NCI-H2171 (cell line): ENCODE measurements at places on chromosomes 11 and 22.
A peak's percentile ranks its signal among the peaks of the same experiment; 100 is the strongest.

- no peak for DNase-seq
Observed at GRCh38 chr11:85742873-85743275, 56.9 kb upstream of the CCDC89 start.

DNA sequence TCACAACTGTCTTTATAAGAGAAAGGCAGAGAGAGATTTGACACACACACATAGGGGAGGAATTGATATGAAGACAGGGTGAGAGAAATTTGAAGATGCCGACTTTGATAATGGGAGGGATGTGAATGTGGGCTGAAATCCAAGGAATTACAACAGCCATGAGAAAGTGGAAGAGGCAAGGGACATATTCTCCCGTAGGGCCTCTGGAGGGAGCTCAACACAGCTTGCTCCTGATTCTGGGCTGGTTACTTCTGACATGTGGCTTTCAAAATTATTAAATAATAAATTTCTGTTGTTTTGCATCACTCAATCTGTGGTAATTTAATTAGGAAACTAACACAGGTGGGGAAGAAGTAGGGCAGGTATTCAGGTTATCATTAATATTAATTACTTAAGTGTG lies 282.9 kb downstream of the LUZP2 start:
- DNase-seq = no peak

- no peak for DNase-seq
Observed at GRCh38 chr11:16292167-16292859, 64.0 kb downstream of the SOX6 start.

DNA sequence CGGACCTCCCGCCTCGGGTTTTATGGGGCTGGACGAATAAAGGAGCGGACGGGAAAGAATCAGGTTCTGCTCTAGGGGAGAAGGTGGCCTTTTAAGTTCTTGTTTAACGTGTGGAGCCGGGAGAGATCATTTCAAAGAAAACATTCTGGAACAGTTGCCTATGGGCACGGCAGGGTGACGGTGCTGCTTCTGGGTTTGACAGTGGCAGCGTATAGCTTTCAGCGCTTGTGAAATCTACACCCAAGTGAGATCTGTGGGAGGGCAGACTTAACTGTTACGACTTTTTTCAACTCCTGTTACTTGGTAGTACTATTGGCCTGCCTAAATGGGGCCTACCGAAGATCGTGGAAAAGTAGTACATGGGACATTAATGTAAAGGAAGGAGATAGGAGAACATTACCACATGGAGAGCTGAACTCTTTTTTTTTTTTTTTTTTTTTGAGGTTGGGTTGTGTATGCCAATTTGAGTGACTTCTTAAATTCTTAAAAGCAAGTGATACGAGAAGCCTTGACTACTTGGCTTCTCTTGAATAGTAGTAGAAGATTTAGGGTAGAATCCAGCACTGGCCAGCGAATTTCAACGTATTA lies 743 bp downstream of the USP47 start:
- peak; percentile 8 for DNase-seq

- no peak for DNase-seq
Observed at GRCh38 chr11:69048031-69048693, 570 bp upstream of the TPCN2 start.

GRCh38 chr11:60371386-60371785 lies 6.9 kb upstream of the MS4A7 start:
- DNase-seq = no peak

GRCh38 chr22:26226538-26227297 lies 57.5 kb downstream of the SEZ6L start:
- no peak for DNase-seq

DNA sequence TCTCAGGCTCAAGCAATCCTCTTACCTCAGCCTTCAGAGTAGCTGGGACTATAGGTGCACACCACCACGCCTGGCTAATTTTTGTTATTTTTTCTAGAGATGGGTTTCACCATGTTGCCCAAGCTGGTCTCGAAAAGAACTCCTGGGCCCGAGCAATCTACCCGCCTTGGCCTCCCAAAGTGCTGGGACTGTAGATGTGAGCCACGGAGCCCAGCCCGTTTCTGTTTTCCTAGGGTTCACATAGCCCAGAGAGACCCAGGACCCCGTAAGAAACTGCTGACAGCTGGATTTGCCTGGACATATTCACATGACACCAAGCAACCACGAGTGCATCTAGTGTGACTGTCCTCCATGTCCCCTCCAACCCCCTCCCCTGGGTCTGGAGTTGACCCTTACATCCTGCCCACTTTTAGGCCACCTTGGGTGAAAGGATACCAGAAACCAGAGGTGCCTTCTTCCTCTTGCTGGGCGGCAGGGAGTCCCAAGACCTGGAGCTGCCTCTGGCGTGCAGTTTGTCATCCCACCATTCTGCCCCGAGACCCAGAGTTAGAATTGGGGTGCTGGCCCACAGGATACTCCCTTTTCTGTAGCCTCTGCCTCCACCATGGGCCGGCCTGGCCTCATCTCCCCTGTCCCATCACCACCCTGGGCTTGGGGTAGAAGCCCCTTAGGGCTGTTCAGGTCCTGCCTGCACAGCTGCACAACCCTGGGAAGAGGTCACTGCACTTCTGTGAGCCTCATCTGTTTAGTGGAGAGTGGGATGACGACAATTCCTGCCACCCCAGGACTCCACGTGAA lies 3.7 kb upstream of the RIN1 start:
- DNase-seq = no peak

- DNase-seq = no peak
Observed at GRCh38 chr22:24437741-24438328, 10.4 kb downstream of the ADORA2A start.

DNA sequence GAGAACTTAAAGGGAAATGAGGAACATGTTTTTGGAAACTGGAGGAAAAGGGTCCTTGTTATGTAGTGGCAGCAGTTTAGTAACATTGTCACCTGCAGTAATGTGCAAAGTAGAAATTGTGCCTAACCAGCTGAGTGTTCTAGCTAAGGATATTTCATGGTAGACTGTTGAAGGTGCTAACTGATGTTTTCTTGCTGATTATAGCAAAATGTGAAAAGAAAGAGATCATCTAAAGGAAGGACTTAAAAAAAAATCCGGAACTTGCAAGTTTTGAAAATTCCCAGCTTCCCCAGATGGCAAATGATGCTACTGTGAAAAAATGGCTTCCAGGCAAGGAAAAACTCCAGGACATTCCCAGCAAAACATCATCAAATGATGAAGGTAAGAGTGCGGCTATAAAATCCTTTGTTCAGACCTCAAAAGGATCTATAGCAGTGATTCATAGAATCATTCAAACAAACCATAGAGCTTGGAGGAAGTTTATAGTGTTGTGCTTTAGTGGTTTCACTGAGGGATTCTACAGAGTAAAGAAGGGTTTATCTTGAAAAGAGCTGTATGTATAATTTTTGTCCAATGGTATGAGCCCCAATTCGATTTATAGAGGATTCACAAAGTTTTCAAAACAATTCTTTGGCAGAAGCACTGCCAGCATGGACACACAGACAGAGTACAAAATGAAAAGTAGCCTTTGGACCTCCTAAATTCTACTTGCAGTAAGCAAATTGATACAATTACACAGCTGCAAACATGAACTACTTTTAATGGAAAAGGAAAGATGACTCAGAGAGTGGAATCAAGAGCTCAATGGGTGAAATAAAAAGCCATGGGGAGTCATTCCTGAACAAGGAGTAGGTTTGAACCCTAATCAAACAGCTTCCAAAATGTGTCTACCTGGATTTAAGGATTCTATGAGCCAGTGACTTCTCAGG lies 4.3 kb upstream of the TRIM44 start:
- no peak for DNase-seq

DNA sequence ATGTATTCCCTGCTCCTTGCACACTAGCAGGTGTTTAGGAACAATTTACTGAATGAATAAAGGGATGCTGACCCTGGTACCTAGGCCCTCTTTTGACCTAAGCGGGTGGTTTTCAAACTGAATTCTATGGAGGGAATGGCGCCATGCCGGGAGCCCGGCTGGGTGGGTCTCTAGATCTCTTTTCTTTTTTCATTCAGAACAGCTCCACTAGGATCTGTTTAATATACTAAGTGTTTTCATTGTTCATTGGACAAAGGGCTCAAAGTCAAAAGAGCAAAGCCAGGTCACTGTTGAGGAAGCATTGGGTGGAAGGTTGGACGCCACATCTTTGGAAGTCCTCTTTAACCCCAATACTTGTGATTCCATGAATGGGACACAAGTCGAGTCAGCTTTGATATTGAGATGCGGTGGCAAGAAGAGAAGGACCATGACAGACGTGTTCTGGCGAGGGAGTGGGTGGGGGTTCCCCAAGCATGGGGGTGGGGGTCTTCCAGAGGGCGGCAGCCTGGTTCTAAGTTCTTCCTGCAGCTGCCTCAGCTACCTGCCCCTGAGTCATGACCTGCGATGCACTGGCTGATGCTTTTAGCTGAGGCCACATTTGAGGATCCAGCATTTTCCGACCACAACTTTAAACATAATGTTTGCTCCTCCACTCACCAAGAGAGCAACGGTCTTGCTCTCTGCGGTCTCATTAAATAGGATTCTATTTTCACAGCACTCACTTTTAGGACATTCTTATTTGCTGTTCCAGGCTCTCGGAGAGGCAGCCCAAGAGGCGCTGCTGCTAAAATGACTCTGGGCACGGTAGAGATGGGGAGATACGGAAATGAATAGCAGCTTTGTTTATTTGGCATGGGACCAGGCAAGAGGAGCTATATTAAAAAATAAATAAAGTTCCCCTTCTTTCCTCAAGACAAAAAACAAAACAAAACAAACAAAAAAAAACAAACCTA lies 100.6 kb downstream of the FBXO7 start:
- DNase-seq = no peak

GRCh38 chr22:41369424-41369745 lies 12.4 kb upstream of the TEF start:
- peak; percentile 74 for DNase-seq

DNA sequence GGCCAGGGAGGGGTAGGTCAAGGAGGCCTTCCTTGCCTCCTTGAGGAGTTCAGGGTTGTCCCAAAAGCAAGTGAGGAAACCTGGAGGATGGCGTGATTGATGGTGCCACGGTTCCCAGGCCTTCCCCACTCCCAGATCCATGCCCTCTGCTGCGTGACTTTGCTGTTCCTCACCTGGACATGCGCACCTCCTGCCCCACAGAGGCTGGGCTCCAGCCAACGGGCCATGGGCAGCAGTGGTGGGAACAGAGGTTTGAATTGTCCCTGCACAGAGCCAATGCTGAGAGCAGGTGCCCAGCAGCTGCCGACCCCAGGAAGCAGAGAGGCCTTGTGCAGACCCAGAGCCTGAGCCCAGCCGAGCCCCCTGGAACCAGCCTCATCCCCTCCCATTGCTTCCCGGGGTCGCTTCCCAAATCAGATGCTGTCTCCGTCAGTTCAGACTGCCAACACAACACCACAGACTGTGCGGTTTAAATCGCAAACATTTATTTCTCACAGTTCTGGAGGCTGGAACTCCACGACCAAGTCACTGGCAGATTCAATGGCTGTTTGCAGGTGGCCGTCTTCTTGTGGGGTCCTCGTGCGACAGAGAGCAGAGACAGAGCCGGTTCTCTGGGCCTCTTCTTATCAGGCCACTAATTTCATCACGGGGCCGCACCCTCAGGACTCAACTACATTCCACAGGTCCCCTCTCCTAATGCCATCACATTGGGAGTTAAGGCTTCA lies 6.2 kb upstream of the LINC01488 start:
- DNase-seq = no peak

DNA sequence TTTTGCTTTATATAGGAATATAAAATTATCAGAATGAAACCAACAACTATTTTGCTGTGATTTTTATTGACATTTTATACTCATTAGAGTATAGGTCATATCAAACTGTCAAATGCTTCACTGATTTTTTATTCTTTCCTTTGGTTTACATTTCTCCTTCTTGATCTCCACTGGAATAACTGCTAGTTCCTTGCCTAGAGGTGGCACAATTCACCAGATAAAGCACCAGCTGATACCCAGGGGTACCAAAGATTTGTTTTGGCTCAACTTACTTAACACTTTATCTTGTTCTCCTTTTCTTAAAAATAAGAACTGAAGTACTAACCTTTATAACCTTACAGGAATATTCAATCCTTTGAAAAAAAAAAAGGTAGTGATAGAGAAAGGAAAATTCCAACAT lies 725.1 kb upstream of the CHORDC1 start:
- no peak for DNase-seq

GRCh38 chr11:75246671-75247350 lies 6.2 kb downstream of the TPBGL start:
- no peak for DNase-seq

DNA sequence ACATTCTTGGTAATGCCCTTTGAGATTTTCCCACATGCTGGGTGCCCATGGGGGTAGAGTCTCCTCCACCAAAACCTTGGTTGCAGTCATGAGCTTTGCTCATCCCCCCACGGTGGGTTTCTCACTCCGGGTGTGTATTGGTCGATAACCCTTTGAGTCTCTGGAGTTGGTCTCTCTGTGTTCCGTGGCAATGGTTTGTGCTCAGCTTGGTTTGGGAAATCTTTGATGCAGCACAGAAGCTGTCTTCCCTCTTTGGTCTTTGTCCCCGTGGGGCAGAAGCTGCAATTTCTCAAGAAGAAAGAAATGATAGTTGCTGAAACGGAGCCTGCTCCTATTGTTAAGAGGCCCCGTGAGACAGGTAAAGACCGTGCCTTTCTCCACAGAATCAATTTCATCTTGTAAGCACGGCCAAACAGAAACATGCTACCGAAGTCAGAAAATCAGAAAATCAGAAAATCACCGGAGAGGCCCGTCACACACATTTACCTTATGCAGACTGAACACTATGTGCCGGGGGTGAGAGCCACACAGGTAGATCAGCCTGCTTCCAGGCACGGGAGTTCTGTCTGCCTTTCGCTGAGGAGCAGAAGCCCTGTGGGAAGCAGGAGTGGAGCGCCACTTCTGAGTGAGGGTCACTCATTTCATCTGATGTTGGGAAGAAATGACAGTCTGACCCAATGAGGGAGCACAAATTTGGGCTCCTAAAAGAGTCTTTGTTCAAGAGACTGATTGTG lies 186.1 kb downstream of the TBC1D22A start:
- DNase-seq = no peak

DNA sequence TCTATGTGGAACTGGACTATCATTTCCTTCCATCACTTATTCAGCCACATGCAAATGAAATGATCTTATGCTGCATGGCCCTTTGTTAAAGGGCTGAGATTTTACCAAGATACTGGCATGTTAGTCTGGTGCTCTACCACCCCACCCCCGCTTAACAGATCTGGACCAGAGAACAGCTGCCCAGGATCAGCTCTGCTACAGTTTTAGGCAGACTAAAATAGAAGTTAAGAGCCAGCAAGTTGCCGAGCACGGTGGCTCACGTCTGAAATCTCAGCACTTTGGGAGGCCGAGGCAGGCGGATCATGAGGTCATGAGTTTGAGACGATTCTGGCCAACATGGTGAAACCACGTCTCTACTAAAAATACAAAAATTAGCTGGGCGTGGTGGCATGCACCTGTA lies 4.6 kb downstream of the DDB1 start:
- DNase-seq = no peak
